ENCODE measurements at places on chromosomes 5 and 9.

DNA sequence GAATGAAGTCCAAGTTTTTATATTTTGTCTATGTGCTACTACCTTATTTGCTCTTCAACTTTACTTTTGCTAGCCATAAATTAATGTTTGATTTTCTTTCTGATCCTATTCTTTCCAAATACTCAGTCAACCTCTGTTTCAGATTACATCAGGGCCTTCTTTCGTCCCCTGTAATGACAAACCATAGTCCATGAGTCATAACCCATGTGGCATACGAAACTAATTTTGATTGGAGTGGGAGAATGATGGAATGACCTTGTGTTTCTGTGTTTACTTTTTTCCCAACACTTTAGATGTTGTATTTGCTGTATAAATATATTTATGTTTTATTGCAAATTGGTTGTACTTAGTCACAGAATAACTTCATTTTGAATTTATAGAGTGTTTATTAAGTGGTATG is 1043.1 kb downstream of the DTWD2 start:
- no peak for DNase-seq

DNA sequence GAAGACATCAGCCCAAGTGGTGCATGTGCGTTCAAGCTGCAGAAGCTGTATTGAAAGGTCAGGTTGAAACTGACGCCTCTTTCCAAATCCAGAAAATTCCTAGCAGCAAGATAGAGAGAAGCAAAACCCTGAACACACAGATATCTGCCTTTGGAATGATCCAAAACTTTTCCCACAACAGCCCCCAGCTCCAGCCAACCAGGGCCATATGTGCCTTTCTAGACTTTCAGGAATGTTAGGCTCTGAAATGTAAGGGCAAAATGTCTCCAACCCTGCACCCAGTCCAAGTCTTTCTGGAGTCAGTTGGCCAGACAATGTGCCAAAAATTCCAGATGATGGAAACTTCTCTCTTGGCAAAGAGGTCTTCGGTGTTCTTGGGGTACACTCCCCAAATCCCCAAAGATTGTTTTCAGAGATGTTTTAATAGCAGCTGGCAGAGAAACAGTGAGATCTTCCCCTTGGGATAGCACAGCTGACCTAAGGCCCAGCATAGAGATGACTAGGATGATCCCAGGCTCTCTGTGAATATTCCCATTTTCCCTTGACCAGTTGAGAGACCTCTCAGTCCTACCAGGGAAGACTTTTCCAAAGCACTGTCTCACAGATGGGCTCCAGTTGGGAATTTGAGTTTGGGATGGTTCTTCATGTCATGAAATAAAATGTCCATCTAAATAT is 440.4 kb upstream of the CD180 start:
- DNase-seq = no peak

DNA sequence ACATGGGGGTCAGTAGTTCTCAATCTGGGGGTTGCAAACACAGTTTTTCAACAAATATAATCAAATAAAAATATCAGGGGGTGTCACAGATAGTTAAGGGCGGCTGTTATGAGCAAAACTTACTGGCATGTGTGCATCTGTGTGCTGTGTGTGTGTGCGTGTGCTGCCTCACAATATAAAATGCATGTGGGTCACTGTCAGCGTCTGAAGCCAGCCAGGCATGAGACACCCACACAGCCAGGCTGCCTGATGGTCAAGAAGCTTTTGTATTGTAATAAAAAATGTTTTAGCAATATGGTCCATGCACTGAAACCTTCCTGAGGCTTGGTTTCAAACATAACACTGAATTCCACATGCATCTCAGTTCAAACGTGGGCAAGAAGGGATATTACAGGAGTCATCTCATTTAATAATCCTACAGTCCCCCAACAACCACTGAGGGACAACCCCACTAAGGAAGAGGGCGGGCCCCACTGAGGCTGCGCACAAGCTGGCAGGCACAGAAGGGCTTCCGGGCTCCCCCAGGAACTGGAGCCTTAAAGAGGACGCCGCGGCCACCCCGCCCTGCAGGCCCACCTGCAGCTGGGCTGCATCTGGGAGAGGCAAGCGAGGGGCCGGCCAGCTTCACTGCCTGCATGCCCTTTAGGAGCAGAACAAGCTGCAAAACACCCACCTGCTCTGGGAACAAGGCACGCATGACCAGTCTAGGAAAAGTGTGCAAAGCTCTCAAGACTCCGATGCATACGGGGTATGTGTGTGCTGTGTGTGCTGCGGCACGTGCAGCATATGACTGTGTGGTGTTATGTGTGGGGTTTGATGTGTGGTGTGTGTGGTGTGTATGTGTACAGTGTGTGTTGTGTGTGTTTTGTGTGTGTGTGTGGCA is 14.1 kb downstream of the SEMA4D start:
- no peak for DNase-seq

DNA sequence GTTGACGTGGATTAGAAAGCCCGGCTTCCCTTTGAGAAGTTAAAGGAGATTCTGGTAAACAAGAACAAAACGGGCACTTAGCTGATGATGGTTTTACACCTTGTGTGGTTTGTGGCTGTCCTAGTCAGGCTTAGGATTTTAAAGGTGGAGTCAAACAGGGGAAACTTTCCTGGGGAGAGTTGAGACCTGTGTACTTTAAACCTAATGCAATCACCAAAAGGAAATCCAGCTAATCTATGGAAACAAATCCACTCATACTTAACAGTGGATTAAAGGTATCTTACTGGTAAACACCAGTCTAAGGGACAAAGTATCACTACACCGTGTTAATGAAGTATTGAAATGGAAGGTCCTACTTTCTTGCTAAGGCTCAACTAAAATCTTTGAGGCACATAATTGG is 150.3 kb upstream of the PCA3 start:
- no peak for DNase-seq

DNA sequence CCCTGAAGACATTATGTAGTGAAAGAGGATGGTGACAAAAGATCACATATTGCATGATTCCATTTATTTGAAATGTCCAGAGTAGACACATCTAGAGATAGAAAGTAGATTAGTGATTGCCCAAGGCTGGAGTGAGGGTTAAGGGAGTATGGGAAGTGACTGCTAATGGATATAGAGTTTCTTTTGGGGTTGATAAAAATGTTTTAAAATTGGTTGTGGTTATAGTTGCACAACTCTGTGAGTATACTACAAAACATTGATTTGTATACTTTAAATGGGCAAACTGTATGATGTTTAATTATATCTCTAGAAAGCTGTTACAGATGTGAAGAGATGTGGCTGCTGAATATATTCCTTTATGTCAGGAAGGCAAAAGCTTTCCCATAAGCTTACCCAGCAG is 202.8 kb downstream of the CCDC171 start:
- no peak for DNase-seq

GRCh38 chr5:175021841-175022625 is 297.7 kb downstream of the MSX2 start:
- no peak for DNase-seq

- DNase-seq = no peak
Observed at GRCh38 chr5:523441-524222, 617 bp downstream of the SLC9A3 start.

DNA sequence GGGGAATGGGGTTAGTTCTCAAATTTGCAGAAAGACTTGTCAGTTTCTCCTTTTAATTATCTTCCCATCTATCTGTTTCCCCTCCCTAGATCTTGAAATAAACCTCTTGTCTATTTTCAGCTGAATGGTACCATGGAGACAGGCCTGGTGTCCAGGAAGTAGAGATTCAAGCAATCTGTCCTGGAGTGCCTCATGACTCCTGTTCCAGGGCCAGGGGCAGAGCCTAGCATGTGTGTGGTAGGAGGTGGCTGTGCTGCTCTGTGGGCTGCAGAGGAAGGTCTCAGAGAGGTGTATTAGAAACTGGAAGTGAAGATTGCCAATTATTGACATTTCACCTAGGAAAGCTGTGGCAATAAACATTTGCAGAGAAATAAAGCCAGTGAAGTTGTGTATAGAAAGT is 175.8 kb upstream of the ATP10B start:
- DNase-seq = no peak

DNA sequence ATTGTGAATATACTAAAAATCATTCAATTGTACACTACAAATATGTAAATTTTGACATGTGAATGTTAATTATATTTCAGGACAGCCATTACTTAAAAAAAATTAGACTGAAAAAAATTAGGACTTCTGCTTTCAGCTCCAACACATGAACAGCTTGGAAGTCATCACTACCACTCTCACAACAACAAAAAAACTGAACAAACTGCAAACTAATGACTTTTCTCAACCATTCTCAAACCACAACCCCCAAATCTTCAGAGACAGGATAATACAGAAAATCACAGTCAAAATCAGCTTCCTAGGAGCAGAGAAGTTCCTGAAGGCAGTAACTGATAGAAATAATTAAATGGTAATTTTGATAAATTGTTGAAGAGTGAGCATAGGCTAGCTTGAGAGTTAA is 686.4 kb downstream of the TLE1 start:
- no peak for DNase-seq

GRCh38 chr5:2491846-2492245 is 259.6 kb downstream of the IRX2 start:
- no peak for DNase-seq

GRCh38 chr9:95150903-95151302 is 166.6 kb downstream of the FANCC start:
- no peak for DNase-seq

DNA sequence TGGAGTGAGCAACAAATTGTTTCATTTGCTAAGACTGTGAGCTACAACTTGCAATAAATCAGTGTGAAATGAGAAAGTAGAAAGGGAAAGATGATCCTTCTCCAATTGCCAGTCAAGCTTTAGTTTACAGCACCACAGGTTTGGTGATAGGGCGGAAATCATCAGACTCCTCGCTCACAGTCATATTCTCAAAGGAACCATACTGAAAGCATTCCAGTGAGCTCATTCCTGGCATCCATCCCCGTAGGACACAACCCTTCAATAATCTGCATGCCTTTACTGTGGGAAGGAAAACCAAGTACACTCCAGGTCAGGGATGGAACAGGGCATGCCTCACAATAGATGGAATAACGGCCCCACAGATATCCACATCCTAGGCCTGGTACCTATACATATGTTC is 80.7 kb downstream of the FSTL4 start:
- DNase-seq = no peak

DNA sequence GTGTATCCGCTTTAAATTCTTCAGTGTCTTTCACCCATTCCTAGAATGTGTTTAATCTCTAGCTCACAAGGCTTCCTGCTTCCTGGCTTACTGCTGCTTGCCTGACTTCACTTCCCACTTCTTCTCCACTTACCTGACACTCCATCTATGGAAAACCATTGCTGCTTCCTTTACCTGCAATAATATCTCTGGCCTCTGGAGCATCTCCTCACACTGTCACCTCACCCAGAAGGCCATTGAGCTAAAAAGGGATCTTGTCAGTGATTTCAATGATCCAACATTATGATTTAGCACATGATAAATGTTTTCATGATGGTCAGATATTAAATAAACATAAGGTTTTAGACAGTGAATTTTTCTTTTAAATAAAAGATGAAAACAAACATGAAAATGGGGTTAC is 281.1 kb downstream of the MRPS30 start:
- DNase-seq = no peak
